ENCODE measurements at places on chromosomes 4 and X. TPM values are rescaled to one million over a fixed set of nuclear protein-coding genes. Genes with fewer than 3 reads are reported as not detected.

CPE gene
- total RNA-seq: 347 TPM

HMX1 gene
- total RNA-seq: 0.16 TPM

CCDC160 gene
- total RNA-seq: 1.1 TPM

POF1B gene
- not detected for total RNA-seq

DNA sequence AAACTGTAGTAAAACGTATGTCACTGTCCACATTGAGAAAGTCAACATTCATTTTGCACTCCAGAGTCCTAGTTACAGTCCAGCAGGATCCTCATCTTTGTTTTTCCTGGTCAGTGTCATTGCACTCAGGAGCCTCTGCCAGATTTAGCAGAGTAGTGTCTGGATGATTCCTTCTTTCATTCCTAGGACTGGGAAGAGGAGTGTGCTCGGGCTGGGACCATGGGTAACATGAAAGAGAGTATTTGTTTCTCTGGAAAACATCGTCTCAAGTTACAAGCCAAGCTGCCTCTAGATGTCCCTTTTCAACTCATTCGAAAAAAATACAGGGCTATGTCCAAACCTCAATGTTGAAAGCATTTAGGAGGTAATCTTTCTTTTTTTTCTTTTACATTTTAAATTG lies 69.9 kb upstream of the TNIP3 start:
- no peak for DNase-seq

DNA sequence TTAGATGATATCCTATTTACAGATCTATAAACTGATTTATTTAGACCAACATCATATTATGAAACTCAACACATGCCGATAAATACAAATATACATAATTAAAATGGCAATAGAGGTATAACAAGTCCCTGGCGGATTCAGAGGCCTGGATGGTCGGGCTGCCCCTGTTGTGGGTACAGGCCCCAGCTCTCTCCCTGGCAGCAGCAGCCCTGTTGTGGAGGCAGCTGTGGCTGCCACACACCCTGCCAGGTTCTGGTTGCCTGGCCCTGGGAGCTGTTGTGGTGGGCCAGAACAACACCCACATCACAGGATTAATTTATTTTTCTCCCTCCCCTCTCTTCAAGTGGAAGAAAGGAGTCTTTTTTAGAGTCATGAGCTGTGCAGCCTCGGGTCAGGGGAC lies 12.1 kb upstream of the TCEAL2 start:
- DNase-seq: no peak

DNA sequence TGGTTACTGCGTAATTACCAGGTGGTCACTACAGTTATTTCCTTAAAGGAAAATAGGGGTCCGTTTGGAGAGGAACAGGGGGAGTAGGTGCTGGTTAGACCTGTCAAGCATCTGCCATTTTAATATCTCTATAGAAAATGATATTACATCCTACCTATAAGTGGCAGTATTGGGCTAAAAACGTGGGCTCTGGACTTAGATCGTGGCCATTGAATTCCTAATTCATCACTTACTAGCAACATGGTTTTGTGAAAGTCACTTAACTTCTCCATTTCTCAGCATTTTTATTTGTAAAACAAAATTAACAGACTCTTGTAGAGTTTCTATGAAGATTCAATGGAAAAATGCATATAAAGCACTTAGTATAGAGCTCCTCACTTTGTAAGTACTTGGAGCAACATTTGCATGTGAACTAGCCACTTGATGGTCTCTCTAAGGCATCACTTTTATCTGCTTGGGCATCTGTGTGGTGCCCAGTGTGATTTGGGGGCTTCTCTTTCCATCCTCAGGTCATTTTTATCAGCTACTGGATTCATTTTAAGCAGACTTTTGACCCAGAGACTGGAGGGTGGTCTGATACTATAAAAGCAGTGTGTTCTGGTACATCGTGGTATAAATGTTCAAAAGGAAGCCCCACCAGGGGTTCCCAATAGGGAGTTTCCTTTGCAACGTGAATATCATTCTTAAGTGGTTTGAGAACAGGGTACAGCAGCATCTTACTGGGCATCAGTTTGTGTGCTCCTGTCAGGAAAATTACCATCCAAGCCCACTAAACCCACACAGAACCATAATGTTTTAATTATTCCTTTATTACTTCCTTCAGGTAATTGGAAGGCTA lies 42.7 kb upstream of the RASSF6 start:
- DNase-seq: no peak

- no peak for DNase-seq
Measured at GRCh38 chrX:130245441-130245840, 23.3 kb downstream of the ZNF280C start.

GRCh38 chr4:73693811-73694210 lies 46.6 kb upstream of the CXCL8 start:
- no peak for DNase-seq

DNA sequence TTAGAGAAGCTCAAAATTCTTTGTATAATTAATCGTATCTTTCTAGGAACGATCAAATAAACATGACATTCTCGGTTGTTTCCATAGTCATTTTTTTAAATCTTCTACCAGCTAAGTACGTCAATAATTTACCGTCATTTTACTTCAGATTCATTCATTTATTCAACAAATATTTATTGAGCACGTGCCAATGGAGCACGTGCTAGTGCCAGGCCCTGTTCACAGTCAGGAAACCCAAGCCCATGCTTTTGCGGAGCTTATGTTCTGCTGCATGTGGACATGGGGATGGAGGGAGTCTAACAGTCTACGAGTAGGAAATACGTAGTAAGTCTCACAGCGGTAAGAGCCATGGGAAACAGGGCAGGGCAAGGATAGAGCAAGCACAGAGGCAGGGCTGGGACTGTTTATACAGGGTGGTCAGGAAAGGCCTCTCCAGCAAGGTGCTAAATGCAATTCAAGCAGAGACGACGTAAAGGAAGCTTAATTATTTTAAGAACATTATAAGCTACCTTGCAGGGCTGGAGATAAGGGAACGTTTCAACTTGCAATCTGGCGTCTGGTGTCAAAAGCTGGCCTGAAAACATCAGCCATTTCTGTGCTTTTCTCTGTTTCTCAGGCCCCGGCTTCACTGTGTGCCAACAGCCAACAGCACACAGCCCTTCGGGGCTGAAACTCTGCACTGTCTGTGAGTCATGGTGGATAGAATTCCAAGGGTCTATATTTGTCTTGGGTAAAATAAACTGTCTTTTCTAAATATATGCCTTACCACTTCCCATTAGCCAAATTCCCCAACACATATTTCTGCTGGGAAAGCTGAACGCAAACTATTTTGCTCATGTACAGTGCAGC lies 517.1 kb upstream of the ZFP42 start:
- no peak for DNase-seq

DNA sequence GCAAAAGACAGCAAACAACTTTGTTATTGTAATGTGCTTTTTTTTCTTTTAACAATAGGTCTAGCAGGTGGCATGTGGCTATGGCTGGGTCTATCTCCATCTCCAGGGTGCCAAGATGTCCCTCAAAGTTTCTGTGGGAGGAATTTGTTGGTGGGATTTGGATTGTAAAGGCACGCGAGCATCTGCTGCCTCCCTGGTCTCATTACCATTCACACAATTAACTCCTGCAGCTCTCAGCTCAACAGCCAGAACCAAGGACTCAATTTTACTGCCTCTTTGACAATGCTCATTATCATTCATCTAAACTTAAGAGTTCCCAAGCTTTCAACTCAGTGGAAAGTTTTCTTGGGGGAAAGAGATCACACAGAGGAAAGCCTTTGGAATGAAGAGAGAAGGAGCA lies 10.9 kb upstream of the PCDH18 start:
- no peak for DNase-seq

DNA sequence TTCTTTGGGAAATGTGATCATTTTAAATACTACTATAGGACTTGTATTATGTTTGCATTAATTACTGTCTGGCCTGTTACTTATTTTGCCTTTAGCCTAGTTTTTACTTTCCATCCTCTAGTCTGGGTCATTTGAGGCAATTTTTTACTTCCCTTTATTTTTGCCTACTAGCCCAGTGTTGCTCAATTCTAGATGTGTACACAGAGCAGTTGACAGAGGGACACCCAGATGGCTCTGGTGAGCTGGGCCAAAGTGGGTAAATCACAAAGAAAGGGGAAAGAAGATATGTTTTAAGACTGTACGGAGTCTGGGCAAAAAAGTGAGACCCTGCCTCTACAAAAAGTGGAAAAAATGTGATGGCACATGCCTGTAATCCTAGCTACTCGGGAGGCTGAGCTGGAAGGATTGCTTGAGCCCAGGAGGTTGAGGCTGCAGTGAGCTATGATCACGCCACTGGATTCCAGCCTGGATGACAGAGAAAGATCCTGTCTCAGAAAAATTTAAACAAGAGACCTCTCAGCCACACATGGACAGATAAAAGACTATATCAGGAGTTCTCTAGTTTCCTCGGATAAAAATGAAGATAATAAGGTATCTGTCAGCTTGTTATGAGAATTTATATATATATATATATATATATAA lies 35.7 kb downstream of the APOO start:
- DNase-seq: no peak
